ENCODE measurements at places on chromosomes 11 and 22.

DNA sequence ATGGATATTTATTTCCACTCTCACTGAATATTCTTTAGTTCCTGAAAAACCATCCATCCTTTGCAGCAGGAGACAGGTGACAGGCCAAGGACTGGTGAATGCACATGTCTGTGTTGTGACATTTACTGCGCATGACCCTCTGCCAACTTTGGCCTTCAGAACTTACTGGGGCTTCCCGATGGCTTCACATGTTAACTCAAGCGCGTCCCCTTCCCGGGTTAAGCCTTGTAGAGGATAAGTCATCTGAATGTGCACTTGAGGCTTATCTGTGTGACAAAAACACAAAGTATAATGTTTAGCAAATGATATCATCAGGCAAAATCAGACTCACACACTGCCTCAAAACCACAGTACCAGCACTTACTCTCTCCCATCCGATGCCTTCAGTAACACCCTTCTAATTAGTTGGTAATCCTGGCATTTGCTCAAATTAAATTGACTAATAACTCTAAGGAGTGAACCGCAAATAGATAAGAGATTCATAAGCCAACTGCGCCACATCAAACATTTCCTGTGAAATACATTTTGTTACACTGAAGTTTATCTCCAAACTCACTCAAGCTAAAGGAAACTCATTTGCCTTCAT, 286.4 kb downstream of the CADM1 start:
- no peak for DNase-seq

GRCh38 chr22:29914165-29914564, 31.2 kb downstream of the MTMR3 start:
- DNase-seq: no peak

DNA sequence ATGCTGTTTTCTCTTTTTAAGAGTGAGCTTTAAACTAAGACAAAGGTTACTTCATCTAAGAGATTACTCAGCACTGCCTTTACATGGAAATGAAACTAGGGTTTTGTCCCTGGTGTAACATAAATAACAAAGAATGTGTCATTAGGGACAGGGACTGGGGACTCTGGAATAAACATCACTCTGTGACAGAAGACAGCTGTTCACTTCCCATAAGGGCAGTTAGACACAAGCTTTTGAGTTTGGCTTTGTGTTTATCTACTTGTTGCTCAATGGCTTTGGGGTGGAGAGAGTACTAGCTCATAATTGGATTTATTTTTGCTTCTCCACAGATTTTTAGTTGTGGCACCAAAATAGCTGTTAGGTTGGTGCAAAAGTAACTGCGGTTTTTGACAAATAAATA, 154.5 kb downstream of the OR4C45 start:
- DNase-seq: no peak

GRCh38 chr11:18012122-18012905, 533 bp downstream of the SERGEF start:
- no peak for DNase-seq

DNA sequence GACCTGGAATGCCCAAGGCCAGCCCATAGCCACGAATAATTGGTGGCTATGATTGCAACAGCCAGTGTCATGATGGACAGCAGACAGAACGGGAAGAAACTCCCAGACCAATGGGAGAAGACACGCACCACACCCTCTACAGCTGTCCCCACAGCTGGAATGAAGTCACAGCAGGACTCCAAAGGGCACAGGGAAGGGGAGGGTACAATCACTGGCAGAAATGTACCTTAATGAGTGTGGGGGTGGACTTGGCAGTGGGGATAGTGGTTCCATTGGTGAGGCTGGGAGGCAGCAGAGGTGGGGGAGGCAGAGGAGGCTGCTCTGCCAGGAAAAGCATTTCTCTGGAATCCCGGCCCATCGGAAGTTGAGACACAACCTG, 52.9 kb downstream of the SGSM3 start:
- no peak for DNase-seq

- no peak for DNase-seq
Measured at GRCh38 chr22:44249376-44250147, 63.2 kb downstream of the SHISAL1 start.

DNA sequence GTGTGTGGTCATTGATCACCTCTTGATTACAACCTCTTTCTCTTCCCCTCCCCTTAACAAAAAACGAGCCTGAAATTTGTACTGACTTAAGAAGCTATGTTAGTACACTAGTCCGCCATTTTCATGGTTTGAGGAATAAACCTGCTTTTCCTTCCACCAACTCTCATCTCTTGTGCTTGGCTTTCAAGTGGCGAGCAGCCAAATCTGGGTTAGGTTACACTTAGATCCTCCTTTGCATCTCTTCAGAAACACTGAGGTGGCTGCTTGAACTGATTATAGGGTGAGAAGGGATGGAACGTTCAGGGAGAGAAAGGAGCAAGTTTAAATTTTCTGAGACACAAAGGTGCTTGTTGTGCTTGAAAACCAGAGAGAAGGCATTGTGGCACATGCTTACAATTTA, 2171.4 kb downstream of the LRRC4C start:
- DNase-seq: no peak
